Activated CD8-positive, alpha-beta T cell treated with anti-CD3 and anti-CD28 coated beads for 36 hours (primary cell): ENCODE measurements at places on chromosomes 7 and 10. TPM values are rescaled to one million over a fixed set of nuclear protein-coding genes. Genes with fewer than 3 reads are reported as not detected.
A peak's percentile ranks its signal among the peaks of the same experiment; 100 is the strongest.

Gene PDE6C
- total RNA-seq, result not detected

GRCh38 chr7:25349283-25350017, 121.2 kb upstream of the NPVF start:
- no peak for DNase-seq

DNA sequence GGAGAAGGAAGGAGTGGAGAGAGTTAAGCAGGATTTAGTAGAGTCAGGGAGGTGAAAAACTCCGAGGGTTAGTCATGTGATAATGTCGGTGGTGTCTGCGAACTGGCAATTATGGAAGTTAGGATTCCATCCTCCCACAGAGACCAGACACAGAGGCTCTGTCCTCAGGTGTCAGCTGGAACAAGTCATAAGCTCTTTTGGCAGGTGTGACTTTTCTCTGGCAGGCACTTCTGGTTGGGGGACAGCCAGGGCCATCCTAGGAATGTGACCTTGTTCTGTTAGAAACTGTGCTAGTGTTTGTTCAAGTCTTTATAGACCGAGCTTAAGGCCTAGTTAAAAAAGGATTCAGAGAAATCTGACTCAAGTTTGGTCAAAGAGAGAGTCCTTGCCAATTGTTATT, 371.0 kb downstream of the DPP6 start:
- DNase-seq, result no peak

DNA sequence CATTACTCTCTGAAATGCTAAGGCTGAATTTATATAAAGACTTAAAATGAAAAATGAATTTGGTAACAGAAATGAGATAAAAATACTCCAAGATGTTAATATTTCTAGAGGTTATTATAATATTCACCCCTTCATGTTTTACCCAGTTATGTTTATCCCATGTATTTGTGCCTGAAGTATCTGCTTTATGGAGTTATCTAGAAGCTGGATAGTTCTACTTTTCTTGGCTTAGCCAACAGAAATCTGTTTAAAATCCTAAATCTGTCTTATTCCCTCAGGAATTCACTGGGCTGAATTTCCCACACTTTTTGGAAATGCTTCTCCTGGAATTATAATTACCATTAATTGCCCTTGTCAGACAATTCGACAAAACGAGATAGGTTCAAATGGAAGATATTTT, 201.6 kb downstream of the THSD7A start:
- DNase-seq, result no peak

DNA sequence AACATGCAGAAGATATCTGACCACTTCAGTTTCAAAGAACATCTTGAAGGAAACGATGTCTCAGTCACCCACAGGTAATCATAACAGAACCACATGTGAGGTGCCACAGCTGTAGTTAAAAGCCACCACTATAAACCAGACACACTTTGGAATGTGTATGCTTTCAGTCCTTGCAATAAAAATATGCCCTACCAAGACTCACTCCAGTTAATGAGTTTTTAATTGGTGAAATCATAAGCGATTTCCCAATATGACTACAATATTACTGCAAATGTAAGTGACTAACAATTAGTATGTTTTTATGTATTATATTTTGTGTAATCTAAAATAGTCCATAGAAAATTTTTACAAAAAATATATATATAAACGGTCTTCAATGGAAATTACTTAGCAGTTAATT, 428.2 kb downstream of the PARD3 start:
- DNase-seq, result no peak

DNA sequence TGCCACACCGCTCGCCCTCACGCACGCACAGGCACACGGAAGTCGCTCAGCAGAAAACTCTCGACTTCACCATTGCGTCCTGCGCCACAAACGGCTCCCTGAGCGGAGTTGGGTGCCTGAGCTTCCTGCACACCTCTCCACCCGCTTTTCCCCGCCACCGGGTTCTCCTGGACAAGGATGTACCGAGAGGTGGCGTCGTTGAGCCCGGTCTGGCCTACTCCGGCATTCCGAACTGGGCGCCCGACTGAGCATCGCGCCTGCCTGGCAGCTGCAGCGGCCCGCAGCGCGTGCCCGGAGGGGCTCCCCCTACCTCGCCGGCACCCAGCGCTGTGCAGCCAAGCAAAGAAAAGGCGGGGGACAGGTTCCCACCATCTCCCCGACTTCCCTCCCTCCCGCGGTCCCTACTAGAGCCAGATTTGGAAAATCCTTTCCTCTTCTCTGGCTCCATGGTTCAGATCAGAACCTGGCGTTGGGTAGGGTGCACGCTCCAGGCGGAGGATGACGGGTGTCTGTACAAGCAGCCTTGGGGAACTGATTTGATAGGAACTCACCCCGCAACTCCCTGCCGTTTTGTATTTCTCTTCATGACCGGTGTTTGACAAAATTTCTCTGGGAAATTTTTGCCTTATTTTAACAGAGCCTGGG, 1.7 kb downstream of the SORCS3 start:
- DNase-seq, result peak; percentile 49

- no peak for DNase-seq
Observed at GRCh38 chr10:21626457-21627161, 92.6 kb downstream of the MLLT10 start.

Gene DNTT
- total RNA-seq, result not detected

Gene KNDC1
- not detected for total RNA-seq

DNA sequence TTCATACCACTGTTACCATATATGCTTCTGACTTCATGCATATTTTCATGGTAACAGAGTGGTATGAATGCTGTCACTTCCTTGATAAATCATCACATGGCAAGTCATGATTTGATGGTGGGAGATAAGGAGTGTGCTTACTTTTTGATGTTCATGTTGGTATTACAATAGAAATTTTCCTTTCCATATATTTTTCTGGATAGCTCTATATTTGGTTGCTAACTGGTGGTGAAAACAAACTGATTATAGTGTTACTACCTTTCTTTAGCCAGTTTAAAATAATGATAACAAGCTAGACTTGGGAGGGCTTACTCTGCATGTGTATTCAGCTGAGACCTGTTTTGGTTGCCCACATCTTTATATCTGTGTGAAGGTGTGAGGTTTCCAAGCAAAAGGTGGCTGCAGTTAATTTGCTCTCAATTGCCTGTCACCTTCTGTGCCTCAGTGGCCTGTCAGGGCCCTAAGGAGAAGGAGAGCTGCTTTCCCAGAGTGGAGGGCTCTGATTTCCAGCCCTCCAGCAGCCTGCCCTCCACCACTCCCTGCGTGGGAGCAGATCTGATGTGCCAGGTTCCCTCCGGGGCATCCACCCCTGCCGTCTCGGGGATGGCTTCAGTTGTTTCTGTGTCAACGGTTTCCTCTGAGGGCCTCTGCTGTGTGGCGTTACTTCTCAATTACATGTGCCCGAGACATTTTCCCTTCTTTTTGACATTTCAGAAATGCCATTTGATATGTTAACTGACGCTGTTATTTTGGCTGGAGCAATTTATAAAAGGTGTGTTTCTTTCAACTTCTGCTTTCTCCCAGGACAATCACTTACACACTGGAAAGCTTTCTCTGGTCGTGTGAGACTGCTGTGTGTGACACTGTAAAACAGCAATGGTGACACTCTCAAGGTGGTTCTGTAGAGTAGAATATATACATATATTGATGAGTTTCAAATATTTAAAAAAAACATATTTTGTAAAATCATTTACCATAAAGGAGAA, 107.7 kb upstream of the KLF6 start:
- no peak for DNase-seq

Gene CFAP46
- total RNA-seq, result 0.34 TPM

DNA sequence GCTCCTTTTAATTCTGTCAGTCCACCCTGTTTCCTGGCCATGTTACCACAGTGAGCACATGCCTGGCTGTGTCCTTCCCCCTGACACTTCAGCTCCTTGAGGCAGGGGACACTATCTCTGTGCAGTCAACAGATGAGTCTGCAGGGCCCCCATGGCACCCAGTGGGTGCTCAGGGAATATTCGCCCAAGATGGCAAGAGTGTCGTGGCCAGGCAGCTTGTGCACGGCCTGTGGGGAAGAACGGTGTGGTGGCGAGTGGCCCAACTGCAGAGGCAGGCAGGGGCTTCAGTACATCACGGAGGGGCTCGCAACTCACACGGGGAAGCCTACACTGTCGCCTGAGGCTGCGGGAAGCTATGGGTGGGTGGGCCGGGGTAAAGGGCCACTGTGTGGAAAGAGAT, 91.1 kb downstream of the TRRAP start:
- no peak for DNase-seq

DNA sequence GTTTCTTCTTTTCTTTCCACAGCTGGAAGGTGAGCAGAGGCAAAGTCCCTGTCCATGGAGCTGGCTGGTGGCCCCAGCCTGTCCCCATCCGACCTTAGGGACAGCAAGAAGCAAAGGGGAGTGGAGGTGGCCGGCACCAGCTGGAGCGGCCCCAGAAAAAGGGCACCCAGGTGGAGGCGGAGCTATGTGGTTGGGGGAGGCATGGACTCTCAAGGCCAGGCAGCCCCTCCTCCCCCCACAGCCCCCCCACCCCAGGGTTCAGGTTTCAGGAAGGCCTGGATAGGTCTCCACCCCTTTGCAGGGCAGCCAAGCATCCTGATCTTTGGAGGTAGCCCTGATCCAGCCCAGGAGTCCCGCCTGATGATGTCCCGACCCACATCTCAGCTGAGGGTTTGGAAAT, at the start of gene SSC4D:
Gene SSC4D, minus strand, starts transcription at position 161 of the 400 bp plus-strand sequence. CDS start 5,258 bp downstream, outside the sequence.
- no peak for DNase-seq

DNA sequence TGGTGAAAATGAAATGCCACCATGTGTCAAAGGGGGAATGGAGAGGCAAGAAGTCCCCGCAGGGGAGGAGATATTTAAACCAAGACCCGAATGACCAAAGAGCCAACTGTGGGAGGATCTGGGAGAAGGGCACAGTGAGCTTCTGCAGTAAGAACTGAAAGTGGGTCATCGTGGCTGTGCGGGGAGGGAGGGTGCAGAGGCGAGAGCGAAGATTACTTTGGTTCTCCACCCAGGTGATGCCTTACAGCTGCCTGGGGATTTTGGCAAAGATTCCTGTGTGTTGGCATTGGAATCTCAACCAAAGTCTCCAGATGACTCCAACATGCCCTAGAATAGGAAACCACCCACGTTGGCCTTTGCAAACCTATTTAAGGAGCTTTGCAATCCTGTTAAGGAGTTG, 44.2 kb upstream of the ADAM12 start:
- no peak for DNase-seq

GRCh38 chr10:48805411-48805810, 120.7 kb downstream of the WDFY4 start:
- no peak for DNase-seq

Gene LRMDA
- total RNA-seq, result not detected

GRCh38 chr10:28381466-28381865, 78.6 kb upstream of the MPP7 start:
- no peak for DNase-seq

DNA sequence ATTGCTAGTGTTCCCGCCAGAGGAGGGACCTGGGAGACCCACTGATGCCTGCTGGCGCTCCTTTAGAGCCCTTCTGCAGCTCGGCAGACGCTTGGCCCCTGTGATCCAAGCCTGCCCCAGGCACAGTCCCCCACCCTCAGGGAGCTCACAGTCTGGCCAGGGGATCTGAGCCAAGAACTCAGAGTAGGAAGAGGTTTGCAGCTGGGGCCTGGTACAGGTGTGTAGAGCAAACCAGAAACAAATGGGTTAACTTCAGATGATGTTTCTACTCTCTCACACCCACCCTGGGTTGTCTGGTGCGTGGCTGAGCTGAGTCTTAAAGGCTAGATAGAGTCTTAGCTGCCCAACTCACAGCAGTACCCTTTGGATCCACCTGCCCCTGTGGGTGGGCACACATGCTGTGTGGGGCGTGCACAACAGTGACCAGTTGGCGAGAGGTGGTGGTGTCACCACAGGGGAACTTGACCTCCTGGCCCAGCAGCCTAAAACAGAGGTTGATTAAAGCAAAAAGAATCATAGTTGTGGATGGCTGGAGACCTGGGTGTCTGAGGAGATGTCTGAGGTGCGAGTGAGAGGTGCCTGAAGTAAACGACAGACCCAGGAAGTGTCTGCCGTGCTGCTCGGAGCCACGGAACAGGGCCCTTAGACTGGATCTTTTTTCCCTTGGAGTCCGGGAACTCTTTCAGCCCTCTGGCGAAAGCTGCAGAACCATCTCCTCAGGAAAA, 31.2 kb upstream of the SRGN start:
- DNase-seq, result no peak

DNA sequence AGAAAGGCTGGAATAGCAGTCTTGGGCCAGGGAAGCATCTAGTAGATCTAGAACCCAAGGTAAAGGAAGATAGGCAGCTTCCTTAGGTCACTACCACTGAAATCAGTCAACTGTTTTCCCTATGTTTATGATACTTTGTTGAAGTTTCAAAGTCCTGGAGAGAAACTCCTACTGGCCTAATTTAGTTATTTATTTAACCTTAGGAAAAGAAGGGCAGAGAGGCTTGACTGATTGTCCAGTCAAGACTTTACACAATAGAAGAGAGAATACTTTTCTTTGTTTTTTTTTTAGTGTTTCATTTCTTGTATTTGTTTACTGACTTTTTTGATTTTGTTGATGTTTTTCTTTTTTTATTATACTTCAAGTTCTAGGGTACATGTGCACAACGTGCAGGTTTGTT, 138.9 kb upstream of the PHYHIPL start:
- DNase-seq, result no peak

Gene IMPDH1
- 60.5 TPM for total RNA-seq

Gene OAT
- 40.2 TPM for total RNA-seq

Gene EPHA1
- 2.4 TPM for total RNA-seq

- DNase-seq, result no peak
Observed at GRCh38 chr10:97356918-97357317, 22.4 kb upstream of the FRAT2 start.

DNA sequence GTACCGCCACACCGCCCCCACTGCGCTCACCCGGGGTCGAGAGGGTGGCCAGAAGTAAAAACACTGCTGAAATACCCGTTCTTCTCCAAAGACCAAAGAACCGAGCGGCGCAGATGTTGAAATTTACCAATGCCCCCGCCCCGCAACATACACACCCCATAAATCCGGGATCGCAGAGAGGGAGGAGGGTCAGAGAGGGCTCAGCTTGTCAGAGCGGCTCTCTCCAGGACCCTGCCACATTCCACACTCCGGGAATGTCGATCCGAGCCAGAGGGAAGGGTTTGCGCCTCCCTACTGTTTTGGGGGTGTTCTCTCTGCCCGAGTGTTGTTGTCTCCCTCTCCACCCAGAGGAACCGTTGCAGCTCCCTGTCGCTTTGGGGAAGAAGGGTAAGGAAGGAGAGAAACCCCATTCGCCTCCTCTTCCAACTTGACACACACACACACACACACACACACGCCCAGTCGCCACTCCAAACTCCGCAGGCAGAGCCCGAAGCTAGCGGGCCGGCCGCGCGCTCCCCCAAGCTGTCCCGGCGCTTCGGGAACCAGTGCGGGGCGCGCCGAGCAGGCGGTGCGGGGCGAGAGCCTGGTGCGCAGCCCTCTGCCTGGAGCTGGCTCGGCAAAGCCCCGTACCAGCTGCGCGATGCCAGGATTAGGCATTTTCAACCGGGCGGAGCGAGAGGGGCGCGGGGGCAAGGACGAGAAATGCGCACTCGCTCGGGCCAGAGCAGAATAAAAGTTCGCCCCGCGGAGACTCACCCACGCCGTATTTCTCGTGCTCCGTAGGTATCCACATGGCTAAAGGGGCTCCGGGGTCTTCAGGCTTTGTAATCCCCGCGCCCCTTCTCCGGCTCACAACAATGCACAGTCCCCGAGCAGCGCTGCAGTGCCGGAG, 609 bp downstream of the DOCK4 start:
- peak; percentile 40 for DNase-seq

Gene GPR146
- 5.6 TPM for total RNA-seq

Gene THAP5
- 26.5 TPM for total RNA-seq
